Pancreas (tissue), 10 donors: ENCODE measurements at places on chromosomes 2 and 18. TPM values are rescaled to one million over a fixed set of nuclear protein-coding genes. Genes with fewer than 3 reads are reported as not detected.

GRCh38 chr2:189483980-189484740 lies 42.9 kb downstream of the WDR75 start:
- no peak for DNase-seq
- no peak overlapping the region for H3K4me3 ChIP-seq
- no peaks in the 10 kb centered on the region for H3K27me3 ChIP-seq
- no peaks in the 10 kb centered on the region for H3K36me3 ChIP-seq
- no peak overlapping the region for H3K27ac ChIP-seq
- no peaks in the 10 kb centered on the region for H3K4me1 ChIP-seq

- H3K27ac ChIP-seq = no peak overlapping the region
- H3K36me3 ChIP-seq = no peaks in the 10 kb centered on the region
- DNase-seq = no peak
- no peaks in the 10 kb centered on the region for H3K27me3 ChIP-seq
- H3K4me3 ChIP-seq = no peak overlapping the region
Observed at GRCh38 chr2:15346624-15347023, 214.5 kb downstream of the NBAS start.

DNA sequence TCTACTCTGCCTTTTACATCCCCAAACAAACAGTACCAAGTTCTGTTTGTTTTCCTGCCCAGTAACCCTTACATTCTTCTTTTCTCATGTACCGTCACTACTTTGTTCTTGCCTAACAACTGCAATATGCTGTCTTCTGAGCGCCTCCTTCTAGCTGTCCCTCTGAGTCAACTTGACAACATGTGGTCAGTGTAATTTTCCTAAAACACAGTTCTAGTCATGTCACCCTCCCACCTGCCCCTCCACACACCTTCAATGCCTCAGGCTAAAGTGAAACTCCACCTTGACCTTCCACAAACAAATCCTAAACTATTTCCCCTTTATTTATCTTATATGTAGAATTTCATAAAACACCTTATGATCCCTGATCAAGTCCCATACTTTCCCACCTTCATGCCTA lies 124.6 kb upstream of the CD302 start:
- H3K4me3 ChIP-seq = no peak overlapping the region
- H3K36me3 ChIP-seq = no peaks in the 10 kb centered on the region
- no peak for DNase-seq
- no peak overlapping the region for H3K27ac ChIP-seq

DNA sequence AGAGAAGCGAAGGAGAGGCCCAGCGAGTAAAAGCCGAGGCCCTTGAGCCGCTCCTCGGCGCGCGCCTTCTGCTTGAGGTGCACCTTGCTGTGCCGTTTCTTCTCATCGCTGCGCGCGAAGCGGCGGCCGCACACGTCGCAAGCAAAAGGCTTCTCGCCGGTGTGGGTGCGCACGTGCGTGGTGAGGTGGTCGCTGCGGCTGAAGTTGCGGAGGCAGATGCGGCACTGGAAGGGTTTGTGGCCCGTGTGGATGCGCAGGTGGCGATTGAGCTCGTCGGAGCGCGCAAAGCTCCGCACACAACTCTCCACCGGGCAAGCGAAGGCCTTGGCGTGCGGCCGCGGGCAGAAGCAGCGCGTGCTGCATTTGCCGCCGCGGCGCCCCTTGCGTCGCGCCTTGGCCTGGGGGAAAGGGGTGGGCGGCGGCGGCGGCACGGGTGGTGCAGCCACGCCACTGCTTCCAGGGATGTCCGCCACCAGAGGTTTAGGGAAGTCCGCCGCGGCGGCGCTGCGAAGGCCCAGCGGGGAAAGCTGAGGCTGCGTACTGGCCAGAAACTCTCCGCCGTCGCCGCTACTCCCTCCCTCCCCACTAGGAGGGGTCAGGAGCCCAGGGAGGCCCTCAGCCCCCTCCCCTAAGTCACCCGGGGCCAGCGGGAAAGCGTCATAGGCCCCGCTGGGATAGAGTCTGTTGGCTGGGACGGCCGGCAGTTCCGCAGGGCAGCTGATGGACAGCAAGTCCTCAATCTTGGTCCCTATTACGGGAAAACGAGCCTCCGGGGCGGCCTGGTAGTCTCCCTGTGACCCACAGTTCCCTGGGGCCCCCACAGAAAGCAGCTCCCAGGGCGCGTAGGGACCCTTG lies 1.7 kb downstream of the EGR4 start:
- no peak overlapping the region for H3K27ac ChIP-seq
- DNase-seq = no peak
- H3K27me3 ChIP-seq = peaks cover 37% of the 10 kb centered on the region
- no peaks in the 10 kb centered on the region for H3K4me1 ChIP-seq
- H3K4me3 ChIP-seq = peak overlapping the region; percentile 29

- no peak overlapping the region for H3K27ac ChIP-seq
- H3K4me3 ChIP-seq = no peak overlapping the region
- H3K4me1 ChIP-seq = no peaks in the 10 kb centered on the region
Observed at GRCh38 chr2:202933139-202933510, 21.1 kb downstream of the CARF start.

GRCh38 chr18:56541340-56541739 lies 97.1 kb downstream of the TXNL1 start:
- no peaks in the 10 kb centered on the region for H3K4me1 ChIP-seq
- no peaks in the 10 kb centered on the region for H3K27me3 ChIP-seq
- DNase-seq = no peak
- no peak overlapping the region for H3K4me3 ChIP-seq

GRCh38 chr2:237361194-237362004 lies 52.6 kb downstream of the COL6A3 start:
- no peak for DNase-seq
- H3K27me3 ChIP-seq = no peaks in the 10 kb centered on the region
- no peaks in the 10 kb centered on the region for H3K4me1 ChIP-seq

GRCh38 chr2:21010813-21011439 lies 32.9 kb downstream of the APOB start:
- no peaks in the 10 kb centered on the region for H3K27me3 ChIP-seq
- no peak overlapping the region for H3K27ac ChIP-seq
- no peaks in the 10 kb centered on the region for H3K36me3 ChIP-seq
- no peak for DNase-seq

Gene MYO7B
- polyA plus RNA-seq = 1.5 TPM

Gene SH3BP4
- polyA plus RNA-seq = 20.5 TPM

Gene AKAIN1
- 6.8 TPM for polyA plus RNA-seq

Gene MDH1
- polyA plus RNA-seq = 104 TPM
